ENCODE measurements at places on chromosomes 5 and 9. TPM values are rescaled to one million over a fixed set of nuclear protein-coding genes. Genes with fewer than 3 reads are reported as not detected.

EQTN gene
- 0.30 TPM for polyA plus RNA-seq

DPYSL3 gene
- 134 TPM for polyA plus RNA-seq

MARCOL gene
- polyA plus RNA-seq, result not detected

F2RL2 gene
- 0.84 TPM for polyA plus RNA-seq

SPARC gene
- 3,266 TPM for polyA plus RNA-seq

ARHGEF37 gene
- 3.3 TPM for polyA plus RNA-seq

GRCh38 chr5:162487528-162488525, 420.3 kb downstream of the GABRG2 start:
- no peak for DNase-seq

- DNase-seq, result no peak
Measured at GRCh38 chr5:32984851-32985610, 273.9 kb downstream of the NPR3 start.

- no peak for DNase-seq
Measured at GRCh38 chr5:179542170-179542569, 8.2 kb upstream of the RUFY1 start.

- DNase-seq, result peak; percentile 75
Measured at GRCh38 chr5:34022121-34022705, 14.4 kb upstream of the AMACR start.
